ENCODE measurements at places on chromosomes 5 and 9.

- no peak for DNase-seq
Observed at GRCh38 chr5:66860199-66860975, 264.2 kb downstream of the MAST4 start.

GRCh38 chr5:77024490-77024889, 5.7 kb upstream of the AGGF1 start:
- no peak for DNase-seq

- no peak for DNase-seq
Observed at GRCh38 chr5:25619273-25619672, 974.5 kb upstream of the CDH10 start.

GRCh38 chr5:67268231-67269021, 71.8 kb upstream of the CD180 start:
- no peak for DNase-seq

DNA sequence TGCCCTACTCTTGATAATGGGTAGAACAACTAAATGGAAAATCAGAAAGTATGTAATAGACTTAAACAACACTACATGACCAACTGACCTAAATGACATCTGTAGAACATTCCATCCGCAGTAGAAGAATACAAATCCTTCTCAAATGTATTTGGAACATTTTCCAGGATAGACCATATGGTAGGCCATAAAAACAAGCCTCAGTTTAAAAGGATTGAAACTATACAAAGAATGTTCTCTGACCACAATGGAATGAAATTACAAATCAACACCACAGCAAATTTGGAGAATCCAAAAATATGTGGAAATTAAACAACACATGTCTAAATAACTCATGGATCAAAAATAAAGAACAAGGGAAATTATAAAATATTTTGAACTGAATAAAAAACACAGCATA, 189.2 kb downstream of the NDUFS4 start:
- no peak for DNase-seq

GRCh38 chr5:178163772-178164735, 10.4 kb upstream of the NHP2 start:
- DNase-seq, result peak; percentile 83

GRCh38 chr5:42494414-42494813, 71.2 kb downstream of the GHR start:
- no peak for DNase-seq

GRCh38 chr5:111463311-111463710, 49.0 kb downstream of the STARD4 start:
- no peak for DNase-seq

DNA sequence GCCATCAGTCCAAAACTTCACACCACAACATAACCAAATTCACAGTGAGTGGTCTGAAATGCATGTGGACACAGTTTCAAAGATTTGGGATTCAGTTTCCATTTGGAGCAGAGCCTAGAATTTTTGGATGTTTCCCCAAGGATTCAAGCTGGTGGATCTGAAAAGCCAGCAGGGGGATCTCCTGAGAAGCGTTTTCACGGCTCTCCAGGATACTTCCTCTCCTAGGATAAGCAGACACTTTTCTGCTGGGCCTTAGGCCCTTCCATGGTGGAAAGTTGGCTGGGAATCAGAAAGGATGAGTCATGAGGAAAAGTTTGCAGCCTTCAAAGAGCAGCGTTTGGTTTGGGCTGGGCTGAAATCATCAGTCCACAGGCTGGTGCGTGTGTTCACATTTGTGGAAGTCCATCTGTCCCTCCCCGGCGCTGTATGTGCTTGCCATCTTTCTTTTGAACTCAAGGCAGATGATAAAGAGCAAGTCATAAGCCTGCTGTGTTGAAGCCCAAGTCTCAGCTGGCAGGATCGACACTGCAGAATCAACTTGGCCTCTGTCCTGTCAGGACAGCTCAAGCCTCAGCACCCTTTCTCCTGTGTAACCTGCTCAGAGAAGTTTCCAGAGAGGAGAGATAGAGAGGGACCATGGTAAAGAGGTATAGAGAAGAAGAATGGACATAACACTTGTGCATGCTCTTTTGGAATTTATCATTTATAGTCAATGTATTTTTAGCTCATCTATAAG, 152.6 kb upstream of the MSX2 start:
- DNase-seq, result no peak

DNA sequence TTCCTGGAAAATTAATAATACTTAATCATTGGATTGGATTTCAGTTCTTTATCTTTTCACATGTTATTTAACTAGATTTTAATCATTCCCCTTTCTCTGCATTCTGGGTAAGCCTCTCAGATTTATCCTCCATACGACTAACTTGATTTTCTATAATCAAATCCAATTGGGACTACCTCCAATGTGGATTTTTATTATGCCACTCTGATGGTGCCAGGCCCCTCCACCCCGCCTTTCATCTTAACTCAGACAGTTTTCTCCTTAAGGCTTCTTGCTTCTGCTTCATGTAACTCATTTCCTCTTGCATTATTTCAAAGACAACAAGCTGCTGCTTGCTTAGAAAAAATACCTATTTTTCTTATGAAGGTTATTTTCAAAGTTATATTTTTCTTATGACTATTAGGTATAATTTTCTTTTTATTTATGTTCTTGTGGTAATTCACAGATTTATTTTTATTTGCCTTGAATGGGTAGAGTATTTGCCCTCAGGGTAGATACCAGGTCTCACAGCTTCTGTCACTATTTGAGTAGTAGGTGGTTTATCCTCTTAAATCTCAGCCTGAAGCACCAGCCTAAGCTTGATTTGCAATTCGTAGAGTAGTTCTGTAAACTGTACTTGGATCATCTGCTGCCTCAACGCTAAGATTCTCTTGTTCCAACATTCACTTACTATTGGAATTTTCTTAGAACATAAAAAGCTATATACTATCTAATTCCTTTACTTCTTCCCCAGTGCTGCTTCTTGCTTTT, 659.0 kb upstream of the ARRDC3 start:
- no peak for DNase-seq

- DNase-seq, result no peak
Observed at GRCh38 chr9:70887826-70888225, 233.6 kb downstream of the TRPM3 start.

DNA sequence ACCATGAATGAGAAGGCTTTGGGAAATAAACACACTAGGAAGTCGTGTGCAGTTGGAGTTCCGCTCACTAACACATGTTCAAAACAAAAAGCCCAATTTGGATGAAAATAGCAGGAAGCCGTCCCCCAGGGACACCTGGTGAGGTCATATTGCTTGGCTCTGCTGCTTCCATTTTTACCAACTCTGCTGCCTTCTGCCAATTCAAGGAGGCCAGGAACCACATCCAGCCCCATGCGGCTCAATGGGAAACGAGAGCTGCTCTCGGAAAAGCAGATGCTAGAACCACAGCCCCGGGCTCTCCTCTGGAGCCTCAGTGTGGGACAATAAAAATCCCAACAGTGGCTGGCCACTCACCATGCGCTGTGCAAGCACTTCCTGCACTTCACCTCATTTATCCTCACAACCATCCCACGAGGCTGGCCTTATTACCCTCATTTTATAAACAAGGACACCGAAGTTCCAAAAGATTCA, 13.4 kb downstream of the ADAM19 start:
- DNase-seq, result no peak

- no peak for DNase-seq
Observed at GRCh38 chr5:72622170-72622760, 115.1 kb upstream of the ZNF366 start.

DNA sequence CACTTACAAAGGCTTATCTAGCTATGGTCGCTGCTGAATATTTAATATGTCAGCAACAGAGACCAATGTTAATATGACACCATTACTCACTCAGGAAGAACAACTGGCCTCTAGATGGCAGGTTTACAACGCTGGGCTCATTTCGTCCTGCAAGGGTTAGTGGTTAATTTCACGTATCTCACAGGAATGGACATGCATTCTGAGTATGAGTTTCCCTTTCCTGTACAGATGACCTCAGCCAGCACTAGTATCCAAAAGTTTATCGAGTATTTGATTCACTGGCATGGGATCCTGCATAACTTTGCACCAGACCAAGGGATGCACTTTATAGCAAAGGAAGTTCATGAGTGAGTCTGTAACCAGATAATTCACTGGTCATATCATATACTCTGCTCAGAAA, 8.7 kb upstream of the TRPC7 start:
- no peak for DNase-seq

- DNase-seq, result no peak
Observed at GRCh38 chr9:110340306-110340705, 2.6 kb upstream of the TXNDC8 start.

- no peak for DNase-seq
Observed at GRCh38 chr9:109301012-109301411, 19.8 kb downstream of the EPB41L4B start.

- DNase-seq, result no peak
Observed at GRCh38 chr5:150517272-150518152, 9.6 kb downstream of the NDST1 start.

DNA sequence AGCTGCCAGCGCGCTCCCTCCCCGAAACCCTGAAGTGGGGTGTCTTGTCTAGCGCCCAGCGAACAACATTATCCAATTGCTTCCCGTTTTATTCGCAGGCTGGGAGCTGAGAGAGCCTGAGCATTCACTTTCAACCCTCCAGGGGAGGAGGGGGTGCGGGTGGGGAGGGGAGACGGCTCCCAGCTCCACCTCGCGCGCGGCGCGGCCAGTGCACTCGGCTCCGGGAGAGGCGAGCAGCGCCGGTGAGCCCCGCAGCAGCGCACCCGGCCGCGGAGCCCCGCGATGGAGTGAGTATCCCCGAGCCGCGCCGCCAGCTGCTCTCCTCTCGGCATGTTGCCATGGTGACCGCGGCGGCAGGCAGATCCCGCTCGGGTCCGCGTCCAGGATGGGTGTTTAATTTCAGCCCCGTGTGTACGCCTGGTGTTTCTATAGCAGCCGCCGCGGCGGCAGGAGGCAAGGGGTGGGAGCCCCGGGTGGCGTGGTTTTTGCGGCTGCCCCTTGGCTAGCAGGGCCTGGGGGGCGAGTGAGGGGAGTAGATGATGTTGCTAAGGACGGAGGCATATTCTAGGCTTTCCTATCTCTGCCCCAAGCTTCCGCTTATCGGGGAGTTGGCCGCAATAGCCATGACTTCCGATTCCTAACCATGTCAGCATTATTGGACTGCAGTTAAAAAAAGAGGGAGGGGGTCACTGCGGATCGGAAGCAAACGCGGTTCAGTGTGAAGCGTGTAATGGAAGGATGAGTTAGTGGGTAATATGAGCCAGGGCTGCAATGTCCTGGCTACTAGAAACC, 139.2 kb upstream of the PALM2AKAP2 start:
- no peak for DNase-seq

DNA sequence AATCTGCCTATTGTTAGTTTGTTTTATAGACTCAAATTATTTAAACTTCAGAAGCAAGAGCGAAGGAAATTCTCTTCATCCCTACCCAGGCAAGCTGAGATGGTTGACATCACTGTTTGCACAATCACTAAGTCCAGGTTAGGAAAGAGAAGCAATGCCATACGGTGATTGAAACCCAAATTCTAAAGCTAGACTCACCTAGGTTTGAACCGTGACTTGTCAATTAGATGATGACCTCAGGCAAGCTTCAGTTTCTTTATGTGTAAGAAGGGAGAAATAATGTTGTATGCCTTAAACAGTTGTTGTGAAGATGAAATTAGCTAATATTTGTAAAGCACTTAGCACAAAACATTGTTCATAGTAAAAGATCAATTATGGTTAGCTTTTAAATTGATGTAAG, 96.5 kb upstream of the ANKRD55 start:
- DNase-seq, result no peak

GRCh38 chr9:93531374-93531773, 45.0 kb upstream of the PHF2 start:
- no peak for DNase-seq

DNA sequence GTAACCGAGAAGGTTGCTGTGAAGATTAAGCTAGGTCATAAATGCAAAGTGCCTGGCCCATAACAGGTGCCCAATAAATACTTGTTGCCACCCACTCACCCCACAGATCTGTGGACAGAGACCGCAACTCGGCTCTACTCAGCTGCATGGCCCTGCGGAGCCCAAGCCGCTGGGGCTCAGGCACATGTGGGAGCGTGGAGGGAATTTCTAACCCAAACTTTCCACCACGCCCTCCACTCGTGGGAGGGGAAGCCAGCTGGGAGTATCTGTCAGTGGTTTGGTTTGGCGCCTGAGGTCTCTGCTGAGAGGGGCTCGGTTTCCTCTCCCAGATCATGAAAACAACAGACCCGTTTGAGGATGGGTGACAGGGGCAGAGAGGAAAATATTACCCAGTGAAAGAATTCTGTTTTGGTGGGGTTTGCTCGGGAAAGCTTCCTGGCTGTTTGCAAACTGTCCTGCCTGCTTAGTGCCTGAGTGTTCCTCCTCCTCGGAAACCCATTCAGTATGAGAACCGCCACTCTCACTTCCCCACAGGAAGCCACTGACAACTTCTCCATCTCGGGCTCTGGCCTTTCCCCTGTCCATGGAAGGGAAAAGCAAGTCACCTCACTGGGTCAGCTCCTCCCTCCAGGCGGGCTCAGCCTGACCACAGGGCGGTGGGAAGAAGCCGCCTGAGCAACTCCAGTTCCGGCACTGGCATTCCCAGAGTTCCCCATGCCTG, 60.1 kb downstream of the RGS3 start:
- DNase-seq, result peak; percentile 78

DNA sequence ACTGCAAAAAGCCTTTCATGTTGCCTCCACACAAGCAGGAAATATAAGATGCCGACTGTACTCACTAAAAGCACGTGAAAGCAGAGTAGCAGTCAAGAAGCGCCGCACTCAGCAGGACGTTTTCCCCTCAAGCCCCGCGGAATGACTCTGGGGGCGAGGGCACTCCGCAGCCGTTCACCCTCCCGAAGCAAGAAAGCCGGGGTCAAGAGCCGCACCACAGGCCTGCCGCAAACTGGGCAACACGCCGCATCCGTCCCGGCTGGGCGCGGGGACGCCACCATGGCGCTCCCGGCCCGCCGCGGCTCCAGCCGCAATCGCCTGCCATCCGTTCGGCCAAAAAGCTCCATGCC, 364 bp downstream of the RPS6 start:
- DNase-seq, result no peak

- DNase-seq, result no peak
Observed at GRCh38 chr9:122192914-122193525, 33.3 kb downstream of the MORN5 start.

DNA sequence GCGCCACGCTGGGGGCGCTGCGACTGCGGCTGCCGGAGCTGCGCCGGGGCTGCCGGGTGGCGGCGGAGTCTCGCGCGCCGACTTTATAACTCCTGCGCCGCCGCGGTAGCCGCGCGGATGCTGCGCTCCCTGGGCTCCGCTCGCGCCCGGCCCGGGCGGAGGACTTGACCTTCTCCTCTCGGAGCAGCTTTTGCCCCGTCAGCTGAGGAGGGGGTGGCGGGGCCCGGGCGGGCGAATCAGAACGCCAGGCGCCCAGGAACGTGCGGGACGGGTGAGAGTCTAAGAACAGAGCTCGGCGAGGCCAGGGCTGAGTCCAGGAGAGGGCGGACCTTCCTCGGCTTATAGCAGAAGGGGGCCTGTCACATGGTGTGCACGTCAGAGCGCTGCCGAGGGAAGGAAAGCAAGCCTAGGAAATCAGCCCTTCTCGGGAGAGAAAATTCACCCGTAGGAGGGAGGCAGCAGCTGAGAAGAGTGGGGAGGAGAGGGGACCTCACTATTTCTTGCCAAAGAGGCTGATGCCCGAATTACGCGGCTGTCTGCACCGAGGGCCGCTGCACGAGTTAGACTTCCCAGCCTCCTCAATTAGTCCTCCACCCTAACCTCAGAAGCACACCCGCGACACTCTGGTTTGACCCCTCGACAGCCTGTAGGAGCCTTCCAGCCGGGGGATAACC, at the start of gene FOXD1:
Gene FOXD1 (minus strand): TSS at position 315 of the 674 bp plus-strand sequence. CDS start 415 bp downstream, outside the sequence.
- no peak for DNase-seq

- DNase-seq, result no peak
Observed at GRCh38 chr5:19978476-19978875, 9.5 kb downstream of the CDH18 start.

GRCh38 chr5:82794876-82795275, 282.3 kb downstream of the TMEM167A start:
- no peak for DNase-seq

- no peak for DNase-seq
Observed at GRCh38 chr9:95522871-95523370, 6.2 kb upstream of the PTCH1 start.

Measured in stimulated activated CD8-positive, alpha-beta memory T cell treated with anti-CD3 and anti-CD28 coated beads, Interleukin-2, amount 100 ng/mL, for 48 hours (primary cell).